ENCODE measurements at places on chromosomes 7 and 10.

DNA sequence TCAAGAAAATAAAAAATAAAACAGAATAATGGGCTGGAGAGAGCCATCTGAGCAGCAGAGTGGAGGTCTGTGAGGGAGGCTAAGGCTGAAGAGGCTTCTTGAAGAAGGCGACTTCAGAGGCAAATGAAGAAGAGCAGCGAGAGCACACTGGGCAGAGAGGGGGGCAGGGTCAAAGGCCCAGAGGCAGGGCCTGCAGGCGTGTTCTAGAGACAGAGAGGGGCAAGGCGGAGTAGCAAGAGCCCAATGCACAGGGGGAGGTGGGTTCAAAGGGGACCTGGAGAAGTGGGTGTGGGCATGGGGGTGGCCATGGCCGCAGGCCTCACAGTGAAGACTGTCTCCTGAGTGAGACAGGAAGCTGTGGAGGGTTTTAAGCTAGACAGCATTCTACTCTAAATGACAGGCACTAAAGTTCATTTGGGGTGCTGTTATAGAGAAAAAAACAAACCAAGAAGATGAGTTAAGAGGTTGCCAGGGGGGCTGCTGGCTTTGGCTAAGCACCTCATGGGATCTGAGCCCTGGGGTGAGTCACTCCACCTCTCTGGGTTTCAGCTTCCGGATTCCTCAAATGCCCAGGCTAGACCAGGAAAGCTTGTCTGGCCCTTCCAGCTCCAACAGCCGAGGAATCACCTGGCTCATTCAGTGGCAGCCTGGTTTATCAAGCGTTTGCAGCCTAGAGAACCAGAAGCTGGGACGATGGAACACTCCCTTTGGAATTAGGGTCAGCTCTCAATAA lies 81.7 kb downstream of the DLG5 start:
- peak; percentile 12 for DNase-seq

- no peak for DNase-seq
These were observed at the start of gene FGF8 for GRCh38 chr10:101775273-101776160. Gene FGF8, minus strand, starts transcription at chr10:101776114. Its CDS starts 214 bp downstream, at chr10:101775900.

DNA sequence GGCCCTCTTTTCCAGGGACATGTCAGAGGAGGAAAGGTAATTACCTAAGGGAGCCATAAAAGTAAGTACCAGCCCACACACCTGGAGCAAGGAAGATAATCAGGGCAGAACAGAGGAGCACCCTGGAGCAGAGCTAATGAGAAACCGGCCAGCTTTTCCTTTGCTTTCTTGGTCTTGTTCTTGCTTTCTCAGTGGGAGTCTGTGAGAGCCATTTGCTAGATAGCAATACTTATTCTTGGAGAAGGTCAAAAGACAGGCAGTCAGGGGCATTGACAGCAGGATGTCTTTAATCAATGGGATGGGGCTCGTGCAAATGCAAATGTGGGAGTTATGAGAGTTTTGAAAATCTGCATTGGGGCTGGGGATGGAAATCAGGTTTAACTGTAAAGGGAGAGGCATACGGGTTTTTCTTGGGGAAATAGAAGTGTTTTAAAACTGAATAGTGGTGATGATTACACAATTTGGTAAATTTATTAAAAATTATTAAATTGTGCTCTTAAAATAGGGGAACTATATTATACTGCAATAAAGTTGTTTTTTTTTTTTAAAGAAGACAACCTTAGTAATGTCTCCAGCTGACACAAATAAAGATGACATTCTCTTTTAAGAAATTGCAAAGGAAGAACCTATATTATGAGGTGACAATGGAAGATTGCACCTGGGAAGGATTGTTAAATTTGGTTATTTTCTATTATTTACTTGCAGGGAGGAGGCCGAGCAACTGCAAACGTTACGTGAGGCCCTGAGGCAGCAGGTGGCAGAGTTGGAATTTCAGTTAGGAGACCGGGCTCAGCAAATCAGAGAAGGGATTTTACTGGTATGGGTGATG lies 35.6 kb upstream of the PPP1R17 start:
- DNase-seq: no peak

DNA sequence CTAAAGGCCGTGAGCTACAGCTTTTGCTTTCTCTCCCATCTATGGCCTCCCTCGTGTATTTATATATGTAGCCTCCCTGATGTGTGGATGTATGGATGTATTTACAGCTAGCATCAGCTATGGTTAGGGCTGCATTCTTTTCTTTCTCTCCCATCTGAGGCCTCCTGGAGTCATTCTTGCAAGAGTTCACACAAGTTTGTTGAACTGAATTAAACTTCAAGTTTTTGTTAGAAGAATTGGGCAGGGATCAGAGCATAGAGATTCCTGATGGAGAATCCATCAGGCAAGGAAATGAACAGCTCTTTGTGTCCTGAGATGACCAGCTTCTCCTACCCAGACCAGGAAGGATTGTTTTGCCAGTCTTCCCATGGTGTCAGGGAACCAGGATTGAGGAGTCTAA lies 60.3 kb downstream of the AHCYL2 start:
- no peak for DNase-seq

DNA sequence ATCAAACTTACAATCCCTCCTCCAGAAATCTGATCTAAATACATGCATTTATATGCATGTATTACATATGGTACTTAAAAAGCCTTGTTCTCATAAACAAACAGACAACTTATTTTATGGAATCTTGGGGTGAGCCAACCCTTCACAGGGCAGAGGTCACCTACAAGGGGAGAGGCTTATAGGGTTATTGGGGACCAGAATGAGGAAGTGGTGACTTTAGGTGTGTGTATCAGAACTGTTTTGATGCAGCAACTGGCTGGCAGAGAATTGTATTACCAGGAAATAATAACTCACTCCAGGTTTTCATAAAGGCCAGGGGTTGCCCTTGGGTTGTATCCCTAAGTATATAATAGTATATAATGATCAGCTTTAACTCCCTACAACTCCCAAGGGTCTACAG lies 91.1 kb downstream of the SVIL start:
- no peak for DNase-seq

- no peak for DNase-seq
These were observed 1.3 kb downstream of the TSPAN13 start for GRCh38 chr7:16754856-16755317.

- DNase-seq: no peak
These were observed 35.4 kb downstream of the CHN2 start for GRCh38 chr7:29229946-29230345.

- DNase-seq: no peak
These were observed 241.9 kb downstream of the PTPRN2 start for GRCh38 chr7:158345731-158346130.

GRCh38 chr7:5452937-5453540 lies 29.4 kb upstream of the TNRC18 start:
- no peak for DNase-seq

- no peak for DNase-seq
These were observed 390.1 kb downstream of the GATA3 start for GRCh38 chr10:8444630-8445029.

DNA sequence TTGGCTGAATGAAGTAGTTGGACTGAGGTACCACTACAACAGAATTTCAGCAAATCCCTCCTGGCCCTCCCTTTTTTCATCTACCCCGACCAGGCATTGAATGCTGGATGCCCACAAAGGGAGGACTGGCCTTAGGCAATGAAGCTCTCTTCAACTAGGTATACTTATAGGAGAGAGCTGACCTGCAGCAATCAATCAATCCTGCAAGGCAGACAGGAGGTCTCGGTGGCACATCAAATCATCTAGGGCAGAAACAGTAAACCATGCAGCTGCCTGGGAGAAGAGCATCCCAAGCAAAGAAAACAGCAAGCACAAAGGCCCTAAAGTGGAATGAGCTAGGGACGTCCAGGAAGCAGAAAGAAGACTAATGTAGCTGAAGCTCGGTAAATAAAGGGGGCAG lies 2.4 kb upstream of the ABRAXAS2 start:
- DNase-seq: no peak

DNA sequence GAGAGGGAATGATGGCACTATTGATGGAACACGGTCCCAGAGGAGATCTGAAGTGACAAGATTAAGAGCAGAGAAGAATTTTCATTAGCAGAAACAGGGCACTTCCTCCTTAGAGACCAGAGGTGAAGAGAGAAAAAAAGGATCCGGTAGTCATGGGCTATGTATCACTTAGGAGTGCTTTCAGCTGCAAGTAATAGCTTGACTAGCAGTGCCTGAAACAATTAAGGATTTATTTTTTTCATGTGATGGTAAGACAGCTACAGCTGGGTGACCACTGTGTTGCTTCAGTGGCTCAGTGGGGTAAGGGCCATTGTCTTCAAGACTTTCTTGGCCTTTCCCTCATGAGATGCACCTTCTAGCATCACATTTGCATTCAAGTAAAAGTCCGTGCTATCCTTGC lies 515.1 kb upstream of the GALNT17 start:
- no peak for DNase-seq

DNA sequence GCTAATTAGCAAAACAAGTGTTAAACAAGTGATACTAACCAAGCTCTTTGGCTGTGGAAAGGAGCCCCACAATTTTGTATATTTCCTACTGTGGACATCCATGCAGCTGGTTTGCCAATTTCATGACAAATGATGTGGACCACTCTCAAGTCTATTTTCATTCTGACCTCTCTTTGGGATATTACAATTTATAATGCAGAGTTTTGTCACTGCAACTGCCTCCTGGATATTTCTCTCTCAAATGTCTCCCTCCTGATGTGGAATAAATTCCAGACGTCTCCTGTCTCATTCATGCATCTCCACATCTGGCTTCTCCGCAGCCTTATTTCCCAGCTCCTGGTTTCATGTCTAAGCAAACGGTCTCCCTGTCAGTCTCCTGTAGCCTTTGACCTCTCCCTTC lies 80.6 kb upstream of the RHEB start:
- DNase-seq: no peak

GRCh38 chr7:46909601-46910051 lies 672.3 kb downstream of the TNS3 start:
- DNase-seq: no peak

DNA sequence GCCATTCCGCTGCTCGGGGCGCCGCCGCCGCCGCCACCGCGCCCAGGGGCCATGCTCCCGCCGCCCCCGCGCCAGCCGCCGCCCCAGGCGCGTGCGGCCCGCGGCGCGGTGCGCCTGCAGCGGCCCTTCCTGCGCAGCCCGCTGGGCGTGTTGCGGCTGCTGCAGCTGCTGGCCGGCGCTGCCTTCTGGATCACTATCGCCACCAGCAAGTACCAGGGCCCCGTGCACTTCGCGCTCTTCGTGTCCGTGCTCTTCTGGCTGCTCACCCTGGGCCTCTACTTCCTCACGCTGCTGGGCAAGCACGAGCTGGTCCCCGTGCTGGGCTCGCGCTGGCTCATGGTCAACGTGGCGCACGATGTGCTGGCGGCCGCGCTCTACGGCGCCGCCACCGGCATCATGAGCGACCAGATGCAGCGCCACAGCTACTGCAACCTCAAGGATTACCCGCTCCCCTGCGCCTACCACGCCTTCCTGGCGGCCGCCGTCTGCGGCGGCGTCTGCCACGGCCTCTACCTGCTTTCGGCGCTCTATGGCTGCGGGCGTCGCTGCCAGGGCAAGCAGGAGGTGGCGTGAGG lies 383 bp downstream of the MARVELD1 start:
- DNase-seq: no peak

- no peak for DNase-seq
These were observed 3.7 kb upstream of the HOXA10 start for GRCh38 chr7:27177795-27178320.

DNA sequence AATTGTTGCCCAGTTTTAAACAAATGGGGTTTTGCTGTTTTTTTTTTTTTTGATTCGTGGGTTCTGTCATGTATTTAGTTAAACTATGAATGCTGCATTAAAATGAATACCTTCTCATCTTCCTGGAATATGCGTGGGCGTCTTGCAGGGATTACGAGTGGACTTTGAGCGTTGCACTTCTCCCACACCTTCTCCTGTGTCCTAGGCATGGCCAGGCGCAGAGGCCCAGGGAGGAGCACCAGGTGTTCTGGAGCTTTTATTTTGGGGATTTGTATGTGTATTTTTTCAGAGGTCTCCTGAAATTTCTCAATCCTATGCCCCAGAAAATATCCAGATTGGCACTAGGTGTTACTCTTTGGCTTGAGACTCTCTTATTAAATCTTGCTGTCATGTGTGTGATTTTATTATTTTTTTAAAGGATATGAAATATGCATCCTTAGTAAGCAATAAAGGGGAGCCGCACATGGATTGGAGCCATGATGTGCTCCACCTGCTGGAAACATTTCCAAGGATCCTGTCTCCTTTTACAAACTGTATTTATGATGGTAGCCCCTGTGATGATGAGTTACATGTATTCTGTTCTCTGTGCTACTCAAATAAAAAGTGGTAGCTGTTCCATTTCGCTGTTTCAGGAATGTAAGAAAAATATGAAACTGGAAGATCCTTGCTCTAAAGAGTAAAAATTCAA lies 482.2 kb upstream of the KLF6 start:
- no peak for DNase-seq

- DNase-seq: no peak
These were observed 27.0 kb upstream of the ZPBP start for GRCh38 chr7:50119815-50120637.

DNA sequence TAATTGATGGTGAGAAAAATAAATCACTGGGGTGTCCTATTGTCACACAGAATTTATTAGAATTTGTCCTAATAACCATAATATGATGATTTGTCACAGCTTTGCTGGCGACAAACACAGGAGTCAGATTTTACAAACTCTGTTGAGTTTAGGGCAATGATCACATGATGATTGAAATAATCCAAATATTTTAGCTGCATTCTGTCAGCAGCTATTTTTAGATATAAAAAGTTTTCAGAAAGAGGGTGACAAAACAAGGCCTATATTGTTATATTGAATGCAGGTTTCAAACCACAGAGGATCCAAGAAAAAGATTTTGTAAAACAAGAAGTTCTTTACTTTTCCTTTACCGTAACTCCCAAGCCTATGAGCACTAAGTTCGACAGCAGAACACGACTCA lies 178.8 kb downstream of the ADAM12 start:
- no peak for DNase-seq

DNA sequence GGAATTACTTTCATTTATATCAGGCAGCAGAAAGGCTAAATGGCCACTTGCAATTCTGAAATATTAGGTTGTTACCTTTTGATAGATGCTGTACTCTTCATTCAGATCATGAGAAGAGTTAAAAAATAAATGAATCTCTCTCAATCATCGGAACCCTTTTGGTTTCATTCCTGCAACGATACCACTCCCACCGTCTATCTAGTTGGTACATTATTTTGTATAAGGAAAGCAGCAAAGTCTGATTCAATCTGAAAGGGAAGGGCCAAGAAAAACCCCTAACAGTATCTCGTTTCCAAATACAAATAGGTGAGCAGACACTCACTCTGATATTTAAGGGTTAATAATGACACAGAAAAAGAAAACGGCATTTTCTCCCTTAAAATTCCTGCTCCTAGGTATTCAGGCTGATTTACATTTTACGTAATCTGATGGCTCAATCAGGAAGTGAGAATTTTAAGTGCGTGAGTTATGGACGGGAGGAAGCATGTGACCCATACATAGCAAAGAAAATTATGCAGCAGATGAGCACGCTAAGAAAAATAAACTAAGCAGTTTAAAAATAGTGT lies 209.4 kb upstream of the KLF14 start:
- DNase-seq: no peak

GRCh38 chr10:100637785-100638184 lies 102.0 kb downstream of the HIF1AN start:
- no peak for DNase-seq

DNA sequence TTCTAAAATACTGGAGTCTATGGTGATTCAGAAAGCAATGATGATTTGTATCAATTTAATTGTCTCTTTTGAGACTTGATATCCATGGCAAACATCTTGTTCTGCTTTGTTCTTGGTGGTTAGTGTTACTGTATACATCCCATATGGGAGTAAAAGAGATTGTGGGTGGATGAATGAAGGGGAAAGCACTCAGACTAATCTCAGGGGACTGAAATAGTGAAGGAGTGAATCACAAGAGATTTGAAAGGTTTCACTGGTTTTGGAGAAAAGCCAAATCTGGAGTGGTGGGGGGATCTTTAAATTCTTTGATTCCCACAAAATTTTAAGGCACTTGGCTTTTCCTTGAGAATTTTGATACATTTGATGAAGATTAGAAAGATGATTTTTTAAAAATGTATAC lies 369.4 kb downstream of the INHBA start:
- DNase-seq: no peak

Measured in thoracic aorta (tissue), 2 donors.